ENCODE measurements at places on chromosomes 3 and 15. TPM values are rescaled to one million over a fixed set of nuclear protein-coding genes. Genes with fewer than 3 reads are reported as not detected.

The IQCH gene
- total RNA-seq, result 2.9 TPM

The SLC12A1 gene
- total RNA-seq, result not detected

The ALDH1A3 gene
- total RNA-seq, result 666 TPM

The FBXO45 gene
- total RNA-seq, result 27.5 TPM

The APBA2 gene
- 5.3 TPM for total RNA-seq

The PIERCE2 gene
- total RNA-seq, result 1.8 TPM

The BLM gene
- total RNA-seq, result 0.26 TPM

The SAXO2 gene
- total RNA-seq, result 0.38 TPM

The ATP2B2 gene
- total RNA-seq, result not detected

The BCHE gene
- total RNA-seq, result 0.51 TPM

The DCUN1D1 gene
- 34.7 TPM for total RNA-seq

The RGMA gene
- 0.53 TPM for total RNA-seq

The SI gene
- not detected for total RNA-seq

The SOX2 gene
- total RNA-seq, result 15.4 TPM

The DNAH12 gene
- total RNA-seq, result 0.13 TPM

The RSRC1 gene
- 39.2 TPM for total RNA-seq

The DUOXA2 gene
- total RNA-seq, result not detected

The SLC22A14 gene
- 0.64 TPM for total RNA-seq

The MYL3 gene
- total RNA-seq, result not detected

The WDR76 gene
- total RNA-seq, result 2.1 TPM

The GAP43 gene
- not detected for total RNA-seq

The CPN2 gene
- total RNA-seq, result not detected

The FRMD5 gene
- 2.0 TPM for total RNA-seq

The RETNLB gene
- not detected for total RNA-seq

The KCNMB3 gene
- 0.38 TPM for total RNA-seq

The CPLX3 gene
- not detected for total RNA-seq

The CYP8B1 gene
- total RNA-seq, result not detected

The TTC21A gene
- total RNA-seq, result 1.8 TPM

The NUDT16 gene
- total RNA-seq, result 7.6 TPM

The STARD5 gene
- total RNA-seq, result 5.9 TPM

The CCR2 gene
- 0.13 TPM for total RNA-seq

The PTPRG gene
- 11.1 TPM for total RNA-seq

The SH3GL3 gene
- total RNA-seq, result 1.1 TPM

The PRR20G gene
- not detected for total RNA-seq

The A4GNT gene
- not detected for total RNA-seq

The TNIK gene
- 1.1 TPM for total RNA-seq

The CFAP92 gene
- total RNA-seq, result 0.51 TPM

The TERB2 gene
- not detected for total RNA-seq

The NR2E3 gene
- total RNA-seq, result 0.26 TPM

The ITIH1 gene
- total RNA-seq, result not detected

The RPP25 gene
- total RNA-seq, result 3.3 TPM

The NUP210 gene
- total RNA-seq, result under 0.01 TPM

The PIF1 gene
- 0.51 TPM for total RNA-seq

The SELENOT gene
- total RNA-seq, result 167 TPM

The MINAR1 gene
- 0.26 TPM for total RNA-seq

The SCN5A gene
- not detected for total RNA-seq

The FAM227B gene
- 2.1 TPM for total RNA-seq

The RPS17 gene
- total RNA-seq, result 3,166 TPM

The OR5K2 gene
- not detected for total RNA-seq

The TNFSF10 gene
- total RNA-seq, result 24.6 TPM
